ENCODE measurements at places on chromosomes 3 and 15. TPM values are rescaled to one million over a fixed set of nuclear protein-coding genes. Genes with fewer than 3 reads are reported as not detected.

GRCh38 chr3:69306239-69307185 lies 79.4 kb downstream of the FRMD4B start:
- peak; percentile 82 for DNase-seq

DNA sequence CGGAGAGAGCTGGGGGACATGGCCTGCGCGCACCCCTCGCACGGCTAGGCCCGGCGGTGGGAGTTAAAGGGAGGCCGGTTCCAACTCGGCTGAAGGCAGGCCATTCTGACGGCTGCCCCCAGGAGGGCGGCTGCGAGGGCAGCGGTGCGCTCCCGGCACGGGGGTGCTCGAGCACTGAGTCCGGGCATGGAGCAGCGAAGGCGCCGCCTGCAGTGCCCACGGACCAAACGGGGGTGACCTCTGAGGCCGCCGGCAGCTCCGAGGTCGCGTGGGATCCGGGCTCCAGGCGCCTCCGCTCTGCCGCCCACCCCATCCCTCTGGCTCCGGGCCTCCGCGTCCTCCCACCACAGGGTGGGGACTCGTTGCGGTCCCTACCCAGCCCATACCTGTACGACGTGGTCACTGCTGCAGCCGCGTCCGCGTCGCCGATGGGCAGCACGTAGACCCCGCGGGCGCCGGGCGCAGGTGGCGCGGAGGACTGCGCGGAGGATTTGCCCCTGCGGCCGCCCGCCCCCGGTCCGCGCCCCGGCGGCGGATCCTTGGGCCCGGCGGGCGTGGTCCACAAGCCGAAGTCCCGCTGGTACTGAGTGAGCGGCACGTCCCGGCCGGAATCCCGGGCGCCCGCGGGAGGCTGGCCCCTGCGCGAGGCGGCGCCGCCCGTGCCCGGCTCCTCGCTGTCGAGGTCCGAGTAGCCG lies 469 bp downstream of the MAP6D1 start:
- DNase-seq: no peak

- DNase-seq: no peak
Measured at GRCh38 chr15:70469651-70470555, 293.5 kb downstream of the UACA start.

Gene SLC22A13
- polyA plus RNA-seq: 0.09 TPM

Gene RYR3
- 0.07 TPM for polyA plus RNA-seq

Measured in right cardiac atrium (tissue), 5 donors.